ENCODE measurements at places on chromosomes 3 and 15. TPM values are rescaled to one million over a fixed set of nuclear protein-coding genes. Genes with fewer than 3 reads are reported as not detected.

DNA sequence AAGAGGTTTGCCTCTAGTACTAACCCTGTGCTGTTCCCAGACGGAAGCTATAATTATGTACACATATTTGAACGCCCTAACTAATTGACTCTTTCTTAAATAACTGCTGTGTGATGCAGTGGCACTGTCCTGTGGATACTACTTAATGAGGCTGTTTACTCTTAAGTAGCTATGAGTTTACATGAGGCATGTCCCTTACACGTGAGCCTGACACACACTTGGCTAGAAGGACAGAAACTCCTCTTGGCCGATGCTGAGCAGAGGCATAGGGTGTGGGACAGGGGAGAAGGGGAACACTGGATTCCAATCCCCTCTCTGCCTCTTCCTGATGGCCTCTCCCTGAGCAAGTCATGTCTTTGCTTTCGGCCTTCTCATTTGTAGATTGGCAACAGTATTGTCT, 21.9 kb downstream of the EHD4 start:
- no peaks in the 10 kb centered on the region for H3K27me3 ChIP-seq
- H3K4me1 ChIP-seq, result no peaks in the 10 kb centered on the region
- H3K4me3 ChIP-seq, result no peak overlapping the region

DNA sequence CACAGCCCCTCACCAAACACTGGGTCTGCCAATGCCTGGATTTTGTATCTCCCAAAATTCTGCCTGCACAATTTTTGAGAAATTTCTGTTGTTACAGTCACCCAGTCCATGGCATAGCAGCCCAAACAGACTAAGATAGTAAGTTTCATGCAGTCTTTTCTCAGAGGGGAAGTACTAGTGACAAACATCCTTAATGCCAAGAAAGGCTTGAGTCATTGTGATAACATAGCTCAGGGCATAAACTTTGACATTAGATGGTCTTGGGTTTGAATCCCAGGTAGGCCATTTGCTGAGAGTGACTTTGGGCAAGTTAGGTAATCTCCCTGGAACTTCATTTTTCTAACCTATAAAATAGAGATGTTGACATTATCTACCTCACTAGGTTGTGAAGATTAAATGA, 36.1 kb upstream of the PFN2 start:
- no peaks in the 10 kb centered on the region for H3K4me1 ChIP-seq
- no peaks in the 10 kb centered on the region for H3K27me3 ChIP-seq
- no peak overlapping the region for H3K27ac ChIP-seq
- no peak overlapping the region for H3K4me3 ChIP-seq
- no peak for DNase-seq

GRCh38 chr3:169591159-169591951, 72.2 kb downstream of the MECOM start:
- no peaks in the 10 kb centered on the region for H3K27me3 ChIP-seq
- no peak overlapping the region for H3K27ac ChIP-seq
- DNase-seq, result no peak
- no peaks in the 10 kb centered on the region for H3K36me3 ChIP-seq
- H3K4me1 ChIP-seq, result no peaks in the 10 kb centered on the region

- H3K4me1 ChIP-seq, result no peaks in the 10 kb centered on the region
- no peaks in the 10 kb centered on the region for H3K27me3 ChIP-seq
- H3K27ac ChIP-seq, result no peak overlapping the region
- no peaks in the 10 kb centered on the region for H3K36me3 ChIP-seq
- DNase-seq, result no peak
Measured at GRCh38 chr3:162224746-162225145, 728.1 kb downstream of the OTOL1 start.

- H3K27me3 ChIP-seq, result no peaks in the 10 kb centered on the region
- H3K27ac ChIP-seq, result no peak overlapping the region
- no peaks in the 10 kb centered on the region for H3K36me3 ChIP-seq
- no peaks in the 10 kb centered on the region for H3K4me1 ChIP-seq
- no peak overlapping the region for H3K4me3 ChIP-seq
- no peak for DNase-seq
Measured at GRCh38 chr15:35755237-35755802, 209.4 kb upstream of the DPH6 start.

DNA sequence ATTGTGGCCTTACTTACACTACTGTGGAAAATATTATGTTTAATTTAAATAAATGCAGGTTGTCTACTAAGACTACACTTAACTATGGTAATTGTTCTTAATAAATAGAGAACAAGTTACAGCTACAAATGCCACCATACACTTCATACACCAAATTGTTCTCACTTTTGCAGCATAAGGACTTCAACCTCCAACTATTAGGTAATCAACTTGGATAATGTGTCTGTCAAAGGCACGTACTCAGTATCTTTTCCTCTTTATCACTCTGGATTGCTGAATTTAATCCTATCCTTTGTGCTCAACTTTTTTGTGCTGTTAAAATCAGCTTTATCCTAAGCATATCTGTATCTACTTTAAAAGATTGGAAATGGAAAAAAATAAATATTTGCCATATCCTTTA, 41.6 kb upstream of the TMEM87A start:
- no peaks in the 10 kb centered on the region for H3K27me3 ChIP-seq
- H3K4me3 ChIP-seq, result no peak overlapping the region
- DNase-seq, result no peak
- no peaks in the 10 kb centered on the region for H3K4me1 ChIP-seq

DNA sequence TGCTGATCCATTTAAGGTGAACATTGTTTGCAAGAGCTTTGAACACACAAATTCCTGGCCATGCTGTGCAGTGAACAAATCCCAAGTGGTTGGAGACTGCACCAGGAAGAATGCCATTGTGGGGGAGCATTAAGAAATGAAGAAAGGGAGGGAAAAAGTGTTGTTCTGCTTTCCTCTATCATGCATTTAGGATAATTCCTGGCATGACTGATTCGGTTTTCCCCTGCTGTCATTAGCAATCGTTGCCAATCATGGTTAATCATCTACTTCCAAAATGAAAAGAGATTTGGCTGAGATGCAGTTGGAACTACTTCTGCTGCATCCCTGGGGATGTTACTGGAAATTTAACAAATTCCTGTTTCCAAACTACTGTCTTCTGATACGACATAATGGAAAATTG, 73.7 kb upstream of the ZPLD1 start:
- H3K4me1 ChIP-seq, result no peaks in the 10 kb centered on the region
- H3K27me3 ChIP-seq, result no peaks in the 10 kb centered on the region
- H3K27ac ChIP-seq, result no peak overlapping the region
- H3K36me3 ChIP-seq, result no peaks in the 10 kb centered on the region
- H3K4me3 ChIP-seq, result no peak overlapping the region
- DNase-seq, result no peak

DNA sequence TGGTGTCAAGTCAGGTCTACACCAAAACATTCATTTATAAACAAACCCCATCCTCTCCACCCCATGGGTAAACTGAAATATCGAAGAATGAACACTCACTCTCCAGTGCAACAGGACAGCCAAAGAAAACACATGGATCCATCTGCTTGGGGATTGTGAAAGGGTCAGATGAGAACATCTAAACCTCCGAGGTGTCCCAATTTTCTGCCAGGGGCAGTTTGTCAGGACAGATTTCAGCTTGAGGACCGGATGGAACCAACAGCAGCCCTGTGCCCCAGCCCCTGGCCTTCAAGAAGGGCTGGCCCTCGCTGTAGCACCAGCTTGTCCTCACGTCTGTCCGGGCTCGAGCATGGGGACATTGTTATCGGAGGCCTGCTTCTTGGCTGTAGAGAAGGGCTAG, 45.5 kb downstream of the PCSK6 start:
- H3K4me3 ChIP-seq, result no peak overlapping the region
- no peaks in the 10 kb centered on the region for H3K27me3 ChIP-seq

DNA sequence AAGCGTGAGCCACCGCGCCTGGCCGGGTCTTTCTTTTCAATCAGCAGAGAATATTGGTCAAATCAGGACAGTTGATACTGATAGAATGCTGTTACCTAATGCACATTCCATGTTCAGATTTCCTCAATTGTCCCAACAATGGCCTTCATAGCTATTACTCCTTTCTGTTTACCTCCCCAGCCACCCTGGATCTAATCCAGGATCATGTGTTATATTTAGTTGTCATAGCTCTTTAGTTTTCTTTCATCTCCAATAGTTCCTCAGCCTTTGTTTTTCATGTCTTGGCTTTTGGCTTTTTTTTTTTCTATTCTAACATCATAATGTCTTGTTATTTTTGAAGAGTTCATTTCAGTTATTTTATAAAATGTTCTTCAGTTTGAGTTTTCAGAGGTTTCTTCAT, 14.6 kb downstream of the USP3 start:
- no peak for DNase-seq
- peaks cover 100% of the 10 kb centered on the region for H3K4me1 ChIP-seq
- no peak overlapping the region for H3K4me3 ChIP-seq
- no peak overlapping the region for H3K27ac ChIP-seq
- H3K27me3 ChIP-seq, result no peaks in the 10 kb centered on the region
- no peaks in the 10 kb centered on the region for H3K36me3 ChIP-seq

Gene TIMP4
- not detected for polyA plus RNA-seq

Gene SYNPR
- not detected for polyA plus RNA-seq

Gene STRC
- polyA plus RNA-seq, result not detected

Gene TRA2B
- 178 TPM for polyA plus RNA-seq

Gene NR2E3
- not detected for polyA plus RNA-seq
